MCF 10A (cell line): ENCODE measurements at places on chromosomes 4 and X. TPM values are rescaled to one million over a fixed set of nuclear protein-coding genes. Genes with fewer than 3 reads are reported as not detected.

ZFP42 gene
- total RNA-seq = not detected in 2 replicates

PLP1 gene
- total RNA-seq = not detected in 2 replicates

TMEM150C gene
- total RNA-seq = 0.10 TPM in 1 of 2 replicates, not detected in the other

GRCh38 chr4:123418351-123418931, 21.8 kb downstream of the SPRY1 start:
- DNase-seq = peak; percentile 87

DNA sequence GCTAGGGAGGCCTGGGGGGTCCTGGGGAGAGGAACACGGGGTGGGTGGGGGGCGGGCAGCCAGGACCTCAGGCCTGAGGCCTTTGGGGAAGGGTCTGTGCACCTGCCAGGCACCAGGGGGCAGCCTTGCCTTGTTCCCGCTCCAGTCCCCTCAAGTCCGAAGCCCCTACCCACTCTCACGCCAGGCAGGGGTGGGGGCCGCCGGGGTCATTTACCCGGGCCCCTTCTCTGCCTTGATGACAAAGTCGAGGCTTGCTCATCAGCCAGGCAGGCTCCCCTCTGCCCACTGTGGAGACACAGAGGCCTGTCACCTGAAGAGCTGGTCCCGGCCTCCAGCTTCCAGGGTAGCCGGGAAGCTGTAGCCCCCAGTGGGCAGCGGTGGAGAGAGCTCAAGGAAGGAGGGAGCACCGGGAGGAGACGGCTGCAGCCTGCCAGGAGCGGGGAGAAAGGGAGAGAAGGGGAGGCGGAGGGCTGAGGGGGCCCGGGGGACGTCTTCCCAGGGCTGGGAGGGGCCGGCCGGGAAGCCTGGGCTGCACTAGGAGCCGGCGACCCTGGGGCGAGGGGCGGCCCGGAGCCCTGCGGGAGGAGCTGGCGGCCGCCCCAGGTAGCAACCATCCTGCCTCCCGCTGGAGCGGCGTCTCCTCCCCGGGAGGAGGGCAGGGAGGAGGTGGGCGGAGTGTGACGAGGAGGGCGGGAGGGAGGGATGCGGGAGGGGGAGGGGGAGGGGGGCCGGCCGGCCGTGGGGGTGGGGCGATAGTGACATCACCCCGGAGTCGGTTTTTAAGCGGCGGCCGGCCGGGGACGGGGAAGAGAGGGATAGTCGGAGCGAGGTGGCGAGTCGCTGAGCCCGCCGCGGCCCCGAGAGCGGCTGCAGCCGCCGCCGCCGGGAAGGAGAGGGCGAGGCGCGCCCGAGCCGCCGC, at the start of gene SLC6A8:
TSS of gene SLC6A8 (plus strand) at position 806 of the 919 bp plus-strand sequence. CDS start 649 bp downstream, outside the sequence.
- peak; percentile 67 for DNase-seq

- DNase-seq = no peak
These were observed 561 bp downstream of the IRAK1 start for GRCh38 chrX:154019061-154019621.

DNA sequence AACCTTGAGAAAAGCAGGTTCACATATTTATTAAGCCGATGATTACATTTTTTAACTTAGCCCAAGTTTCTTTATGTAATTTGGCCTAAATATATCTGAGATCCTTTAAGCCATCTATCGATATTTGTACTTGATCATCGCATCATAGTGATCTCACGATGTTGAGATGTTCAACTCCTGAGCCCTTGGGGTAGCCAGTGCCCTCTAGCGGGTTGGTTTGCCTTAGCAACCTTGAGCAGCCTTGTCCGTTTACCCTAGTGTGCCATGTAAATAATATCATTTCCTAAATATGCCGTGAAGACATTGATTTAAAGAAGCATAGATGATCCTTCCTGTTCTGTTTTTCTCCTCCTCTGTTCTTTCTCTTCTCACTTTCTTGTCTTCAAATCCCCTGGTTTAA, 432.2 kb downstream of the RPA4 start:
- DNase-seq = peak; percentile 9

GRCh38 chr4:114383067-114383466, 215.5 kb upstream of the UGT8 start:
- DNase-seq = no peak

- peak; percentile 30 for DNase-seq
These were observed 74.6 kb upstream of the MID1IP1 start for GRCh38 chrX:38726612-38727011.

DNA sequence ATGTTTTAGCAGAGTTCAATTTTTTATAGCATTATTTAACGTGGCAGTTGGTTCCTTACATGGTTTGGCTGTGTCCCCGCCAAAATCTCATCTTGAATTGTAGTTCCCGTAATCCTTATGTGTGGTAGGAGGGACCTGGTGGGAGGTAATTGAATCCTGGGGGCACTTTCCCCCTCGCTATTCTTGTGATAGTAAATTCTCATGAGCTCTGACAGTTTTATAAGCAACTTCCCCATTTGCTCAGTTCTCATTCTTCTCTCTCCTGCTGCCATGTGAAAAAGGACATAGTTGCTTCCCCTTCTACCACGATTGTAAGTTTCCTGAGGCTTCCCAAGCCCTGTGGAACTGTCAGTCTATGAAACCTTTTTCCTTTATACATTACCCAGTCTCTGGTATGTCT, 329.5 kb downstream of the GRIA2 start:
- DNase-seq = no peak

DNA sequence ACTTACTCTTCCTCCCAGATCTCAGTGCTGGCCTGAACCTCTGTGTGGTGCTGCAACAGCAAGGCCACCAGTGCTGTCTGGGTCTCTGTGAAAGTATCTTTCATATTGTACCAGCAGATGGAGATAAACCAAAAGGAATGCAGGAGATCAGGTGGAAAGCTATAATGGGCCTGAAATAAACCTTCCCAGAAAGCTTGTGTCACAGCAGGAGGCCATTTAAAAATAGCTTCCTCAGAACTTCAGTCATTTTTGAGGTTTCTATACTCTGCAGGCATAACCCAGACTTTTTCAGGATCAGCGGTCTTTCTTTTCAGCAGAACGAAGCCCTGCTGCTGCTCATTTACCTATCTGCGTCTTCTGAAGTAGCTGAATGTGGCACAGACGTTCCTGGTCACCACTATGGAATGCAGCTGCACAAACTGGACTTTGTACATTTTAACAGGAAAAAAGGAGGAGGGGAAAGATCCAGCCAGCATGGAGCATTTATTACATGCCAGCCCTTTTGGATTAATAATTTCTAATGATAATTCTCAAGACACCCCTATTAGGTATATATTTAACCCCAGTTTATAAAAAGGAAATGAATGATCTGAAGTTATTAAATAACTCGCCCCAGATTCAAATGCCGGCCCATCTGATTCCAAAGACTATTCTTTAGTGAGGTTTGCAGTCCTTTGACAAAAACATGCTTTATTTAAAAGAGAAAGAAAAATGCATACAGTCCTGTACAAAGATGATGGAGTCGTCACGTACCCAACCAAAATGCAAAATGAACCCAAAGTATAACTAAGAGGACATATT, 119.7 kb downstream of the NFKB1 start:
- peak; percentile 77 for DNase-seq

DNA sequence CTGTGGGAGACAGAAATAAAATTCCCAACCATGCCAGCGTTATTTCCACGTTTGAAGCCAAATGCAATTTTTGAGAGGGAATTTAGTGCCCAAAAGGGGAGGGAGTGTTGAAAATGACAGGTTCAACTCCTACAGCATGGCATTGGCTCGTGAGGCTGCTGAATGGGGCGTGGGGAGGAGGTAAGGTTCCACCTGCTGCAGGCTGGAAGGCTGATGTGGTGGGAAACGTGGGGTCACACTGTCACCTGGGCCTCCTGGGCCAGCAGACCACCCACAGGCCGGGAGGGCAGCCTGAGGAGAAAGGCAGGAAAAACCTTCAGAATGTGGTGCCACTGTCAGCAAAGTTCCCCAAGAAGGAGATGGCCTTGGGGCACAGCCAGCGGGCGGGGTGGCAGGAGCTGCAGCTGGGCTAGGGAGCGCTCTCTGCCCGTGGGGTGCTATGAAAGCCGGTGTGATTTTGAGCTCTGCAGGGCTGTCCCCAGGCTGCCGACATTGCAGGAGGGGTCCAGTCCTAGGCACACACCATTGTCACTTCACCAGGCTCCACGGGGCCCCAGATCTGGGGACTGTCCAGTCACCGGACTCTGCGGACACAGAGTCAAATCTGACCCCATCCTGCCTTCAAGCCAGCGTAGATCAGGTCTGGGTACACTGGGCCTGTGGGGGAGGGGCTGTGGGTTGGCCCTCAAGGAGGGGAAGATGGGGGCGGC, 19.6 kb downstream of the MSANTD1 start:
- no peak for DNase-seq

DNA sequence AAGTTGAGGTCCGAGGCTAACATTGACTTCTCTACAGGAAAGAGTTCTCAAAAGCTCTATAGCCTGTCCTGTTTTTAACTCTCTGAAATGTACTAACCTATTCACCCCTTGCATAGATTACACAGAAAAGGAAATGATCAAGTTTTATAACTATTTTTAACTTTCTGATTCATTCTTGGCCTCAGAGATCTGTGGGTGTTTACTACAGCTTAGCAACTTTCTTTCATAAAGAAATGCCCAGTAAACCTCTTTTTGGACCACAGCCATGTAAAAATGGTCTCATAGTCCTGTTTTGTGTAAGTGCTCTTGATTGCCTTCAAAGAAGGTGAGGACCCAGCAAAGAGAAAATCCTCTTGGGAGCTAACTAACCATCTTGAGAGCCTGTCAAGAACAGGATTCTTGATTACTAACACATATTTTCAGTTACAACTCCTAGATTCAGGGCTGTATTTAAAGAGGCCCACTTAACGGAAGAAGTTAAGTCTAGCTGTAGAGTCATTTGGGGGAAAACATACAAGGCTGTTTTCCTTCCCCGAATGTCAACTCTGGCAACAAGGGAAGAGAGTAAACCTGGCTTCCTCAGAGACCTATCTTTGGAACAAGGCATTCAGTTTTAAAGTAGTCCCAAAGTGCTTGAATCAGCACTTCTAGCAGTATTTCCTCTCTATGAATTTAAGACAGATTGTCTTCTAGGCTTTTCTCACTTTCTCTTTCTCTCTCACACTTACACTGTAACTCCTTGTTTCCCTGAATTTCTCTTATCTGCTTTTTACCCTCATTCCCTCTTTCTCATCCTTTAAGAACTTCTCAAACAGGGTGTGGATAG, 78.2 kb downstream of the IL21 start:
- peak; percentile 20 for DNase-seq
